ENCODE measurements at places on chromosomes 3 and 15.

DNA sequence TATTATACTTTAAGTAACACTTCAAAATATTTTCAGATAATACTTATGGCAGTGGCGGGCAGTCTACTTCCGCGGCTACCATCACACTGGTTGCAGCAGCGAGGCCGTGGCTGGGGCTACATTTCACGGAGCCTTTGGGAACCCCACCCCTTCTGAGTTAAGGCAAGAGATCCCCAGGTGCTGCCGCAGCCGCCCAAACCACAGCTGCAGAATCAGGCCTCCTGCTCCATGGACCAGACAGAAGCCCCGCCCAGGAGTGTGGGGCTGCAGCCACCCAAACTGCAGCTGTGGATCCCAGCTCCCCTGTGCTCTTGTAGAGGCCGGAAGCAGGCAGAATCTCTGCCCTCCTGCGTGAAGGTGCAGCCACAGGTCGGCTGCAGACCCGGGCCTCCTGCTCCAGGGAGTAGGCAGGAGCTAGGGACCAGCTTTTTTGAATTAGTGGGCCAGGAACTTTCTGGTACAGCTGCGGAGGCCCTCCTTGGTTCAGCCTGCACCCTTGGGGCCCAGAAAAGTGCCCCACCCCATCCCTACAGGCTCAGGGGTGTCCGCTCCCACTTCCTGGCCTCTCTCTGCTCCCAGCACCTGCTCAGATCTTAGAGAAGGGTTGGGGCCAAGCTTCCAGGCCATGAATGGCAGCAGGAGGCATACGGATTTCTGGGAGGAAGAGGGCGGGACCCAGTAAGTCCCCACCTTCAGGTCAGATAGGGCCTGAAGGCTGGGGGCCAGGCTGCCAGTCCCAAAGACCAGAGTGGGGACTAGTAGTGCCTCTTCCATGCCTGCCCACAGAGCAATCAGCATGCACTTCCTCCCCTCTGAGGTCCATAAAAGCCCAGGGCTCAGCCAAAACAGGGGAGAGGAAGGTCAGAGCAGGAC lies 1188.8 kb upstream of the CADM2 start:
- no peak for DNase-seq

GRCh38 chr3:75303741-75304140 lies 360.4 kb upstream of the FRG2C start:
- DNase-seq = no peak

GRCh38 chr15:79408041-79408440 lies 24.1 kb upstream of the MINAR1 start:
- DNase-seq = no peak

DNA sequence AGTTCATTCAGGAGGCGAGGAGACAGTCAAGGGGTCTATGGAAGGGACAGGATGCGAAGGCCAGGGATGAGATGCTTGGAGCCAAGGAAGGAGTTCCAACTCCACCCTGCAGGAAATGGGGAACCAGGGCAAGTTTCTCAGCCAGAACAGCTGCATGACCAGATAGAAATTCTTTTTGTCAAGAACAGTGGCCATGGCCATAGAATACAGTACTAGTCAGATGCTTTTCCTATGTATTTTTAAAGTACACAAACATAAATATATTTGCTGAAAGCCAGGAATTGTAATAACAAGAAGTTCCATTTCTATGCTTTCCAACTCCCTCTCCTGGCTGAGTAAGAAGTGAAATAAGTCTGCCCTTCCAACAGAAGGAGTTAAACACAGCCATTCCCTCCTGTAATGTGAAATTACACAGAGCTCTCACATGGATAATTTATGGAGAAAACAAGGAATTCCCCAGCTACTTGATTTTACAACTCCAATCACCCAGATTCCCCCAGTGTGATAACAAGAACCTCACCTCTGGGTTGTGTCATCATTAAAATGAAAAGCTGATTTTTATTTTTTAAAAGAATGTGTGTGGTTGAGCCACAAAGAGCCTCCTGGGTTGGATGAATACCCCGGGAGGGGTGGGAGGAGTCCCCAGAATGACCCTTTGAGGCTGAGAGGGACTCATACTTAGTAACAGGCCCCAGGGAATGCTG lies 124.6 kb upstream of the ARHGEF3 start:
- no peak for DNase-seq

DNA sequence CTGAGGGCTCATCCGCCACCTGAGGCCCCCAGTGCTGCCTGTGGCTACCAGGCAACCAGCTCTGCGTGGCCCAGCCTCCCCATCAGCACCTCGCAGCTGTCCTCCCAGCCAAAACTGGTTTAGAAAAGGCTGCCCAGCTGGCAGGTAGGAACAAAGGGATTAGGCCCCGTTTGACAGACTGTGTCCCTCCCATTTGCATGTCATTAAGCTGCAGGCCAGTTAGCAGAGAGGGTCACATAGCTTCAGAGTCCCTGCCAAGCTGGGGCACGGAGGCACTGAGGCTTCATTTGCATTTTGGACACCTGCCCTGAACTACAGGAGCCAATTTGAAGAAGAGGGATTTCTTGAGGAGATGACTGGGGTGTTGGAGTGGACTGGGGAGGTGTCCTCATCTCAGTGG lies 177.9 kb downstream of the TLE3 start:
- peak; percentile 22 for DNase-seq

- no peak for DNase-seq
These were observed 8.5 kb upstream of the UBXN7 start for GRCh38 chr3:196440696-196441095.

- peak; percentile 2 for DNase-seq
These were observed 16.9 kb upstream of the PRKCI start for GRCh38 chr3:170205302-170205701.

- DNase-seq = peak; percentile 88
These were observed 11.8 kb downstream of the ANAPC13 start for GRCh38 chr3:134473868-134474546.

DNA sequence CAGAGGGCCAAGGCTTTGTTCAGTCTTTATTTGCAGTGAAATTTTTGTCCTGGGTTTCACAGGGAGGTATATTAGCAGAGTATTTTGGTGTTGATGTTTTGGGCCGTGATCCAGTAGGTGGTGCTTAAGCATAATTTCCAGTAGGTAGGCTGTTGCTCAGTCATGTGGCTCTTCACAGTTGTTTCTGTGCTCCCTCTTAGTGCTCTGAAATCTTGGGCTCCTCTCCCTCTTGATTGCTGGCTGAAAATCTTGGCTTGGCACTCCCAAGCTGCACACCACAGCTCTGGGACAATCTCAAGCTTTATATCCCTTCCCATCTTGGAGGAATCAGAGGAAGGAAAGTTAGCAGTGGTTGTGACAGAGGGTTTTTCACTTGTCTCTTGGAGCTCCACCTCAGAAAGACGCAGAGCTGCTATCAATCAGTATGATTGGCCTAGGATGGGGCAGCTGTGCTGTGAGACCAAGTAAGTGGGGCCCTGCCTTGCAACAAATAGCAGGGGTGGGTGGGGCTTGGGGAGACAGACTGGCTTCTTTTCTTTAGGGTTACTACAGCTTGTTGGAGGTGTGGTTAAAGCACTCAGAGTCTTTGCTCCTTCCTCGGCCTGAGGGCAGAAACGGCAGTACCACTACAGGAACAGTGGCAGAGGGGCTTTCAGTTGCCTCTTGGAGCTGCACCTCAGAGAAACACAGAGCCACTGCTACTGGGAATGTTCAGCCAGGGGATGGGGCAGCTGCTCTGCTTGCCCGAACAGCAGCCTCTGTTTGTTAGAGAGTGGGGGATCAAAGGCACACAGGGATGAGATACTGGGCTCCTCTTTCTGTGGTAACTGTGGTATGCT lies 627.0 kb downstream of the SI start:
- DNase-seq = no peak

DNA sequence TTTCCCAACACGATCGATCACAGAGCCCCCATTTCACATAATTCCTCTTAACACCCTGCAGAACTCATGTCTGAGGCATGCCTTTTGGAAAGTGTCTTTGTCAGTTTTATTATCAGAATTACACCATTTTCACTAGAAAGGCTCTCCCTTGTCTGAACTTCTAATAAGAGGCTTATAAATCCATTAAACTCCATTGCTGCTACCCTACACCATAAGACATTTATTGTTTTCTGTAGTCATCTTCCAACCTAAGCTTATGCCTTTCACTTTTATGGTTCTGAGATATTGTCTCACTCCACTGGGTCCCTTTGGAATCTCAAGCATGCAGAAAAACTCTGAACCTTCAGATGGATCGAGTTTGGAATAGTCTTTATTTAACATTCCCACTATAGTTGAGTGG lies 50.2 kb upstream of the TPM1 start:
- no peak for DNase-seq

DNA sequence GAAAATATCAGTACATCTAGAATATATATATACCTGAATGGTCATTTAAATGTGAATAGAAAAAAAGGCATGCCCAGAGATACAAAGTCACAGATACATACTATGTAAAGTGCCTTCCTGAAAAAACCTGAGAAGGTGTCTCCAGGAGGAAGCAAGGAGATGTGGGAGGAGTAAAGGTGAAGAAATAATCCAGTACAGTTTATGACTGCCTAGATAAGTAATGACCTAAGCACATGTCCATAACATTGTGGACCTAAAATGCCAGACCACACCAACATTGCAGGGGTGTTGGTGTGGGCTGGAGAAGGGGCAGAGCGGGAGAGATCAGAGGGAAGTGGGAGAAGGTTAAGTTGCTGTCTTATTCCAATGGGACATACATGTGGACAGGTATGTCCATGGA lies 226.9 kb downstream of the ZNF621 start:
- no peak for DNase-seq

DNA sequence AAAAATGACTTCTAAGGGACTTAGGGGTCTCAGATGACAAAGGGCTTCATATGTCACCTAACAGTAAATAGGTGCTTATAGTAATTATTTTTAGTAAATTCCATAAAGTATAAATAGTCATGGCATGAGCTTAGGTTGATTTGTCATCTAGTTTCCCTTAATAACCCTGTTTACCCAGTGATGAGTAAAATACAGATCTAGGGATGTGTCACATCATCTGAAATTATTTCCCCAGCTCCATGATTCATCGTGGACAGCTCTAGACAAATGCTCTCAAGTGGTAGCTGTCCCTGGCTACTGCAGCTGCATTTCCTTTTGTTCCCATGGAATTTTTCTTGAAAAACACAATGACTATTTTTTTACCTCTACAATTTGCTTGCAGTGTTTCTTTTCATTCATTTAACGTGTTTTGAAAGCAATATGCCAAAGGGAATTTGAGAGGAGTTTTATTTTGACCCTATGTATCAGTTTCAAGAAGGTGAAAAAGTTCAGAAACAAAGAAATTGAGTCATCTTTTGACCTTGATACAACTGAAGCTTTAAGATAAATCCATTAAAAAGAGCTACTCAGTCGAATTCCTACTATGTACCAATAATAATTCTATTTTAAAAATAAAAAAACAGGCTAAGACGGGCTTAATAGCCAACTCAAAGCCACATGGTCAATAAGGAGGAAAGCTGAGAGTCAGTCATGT lies 241.6 kb downstream of the KCNMB2 start:
- peak; percentile 90 for DNase-seq

DNA sequence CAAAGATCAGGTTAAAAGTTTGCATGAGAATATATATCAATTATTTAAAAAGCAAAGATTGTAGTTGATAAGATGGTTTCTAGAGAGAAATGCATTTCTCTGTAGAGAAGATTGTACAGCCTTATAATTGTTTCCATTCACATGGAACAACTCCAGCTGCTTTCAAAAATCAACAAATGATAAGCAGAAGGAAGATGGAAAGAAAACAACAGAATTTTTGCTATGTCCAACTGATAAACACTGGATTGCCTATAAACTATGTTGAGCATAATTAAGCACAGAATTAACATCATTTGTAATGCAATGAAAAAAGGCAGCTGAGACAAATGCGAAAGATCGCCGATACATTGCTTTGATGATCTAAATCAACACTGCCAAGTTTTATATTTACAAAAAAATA lies 89.0 kb downstream of the C3orf85 start:
- DNase-seq = no peak

- no peak for DNase-seq
These were observed 9.8 kb downstream of the ISG20 start for GRCh38 chr15:88648357-88649214.

- peak; percentile 25 for DNase-seq
These were observed 2.0 kb upstream of the IL20RB start for GRCh38 chr3:136955813-136956212.

- DNase-seq = no peak
These were observed 104.0 kb downstream of the ABHD5 start for GRCh38 chr3:43794776-43795175.

- DNase-seq = peak; percentile 33
These were observed 1.2 kb downstream of the BLOC1S6 start for GRCh38 chr15:45588219-45588875.

GRCh38 chr15:96327155-96327741 lies 3.3 kb upstream of the NR2F2 start:
- DNase-seq = peak; percentile 87

GRCh38 chr3:29576181-29576580 lies 295.3 kb downstream of the RBMS3 start:
- no peak for DNase-seq

- no peak for DNase-seq
These were observed 7.4 kb upstream of the PCOLCE2 start for GRCh38 chr3:142896201-142896755.

GRCh38 chr15:74995779-74996765 lies 709 bp downstream of the SCAMP5 start:
- DNase-seq = no peak

DNA sequence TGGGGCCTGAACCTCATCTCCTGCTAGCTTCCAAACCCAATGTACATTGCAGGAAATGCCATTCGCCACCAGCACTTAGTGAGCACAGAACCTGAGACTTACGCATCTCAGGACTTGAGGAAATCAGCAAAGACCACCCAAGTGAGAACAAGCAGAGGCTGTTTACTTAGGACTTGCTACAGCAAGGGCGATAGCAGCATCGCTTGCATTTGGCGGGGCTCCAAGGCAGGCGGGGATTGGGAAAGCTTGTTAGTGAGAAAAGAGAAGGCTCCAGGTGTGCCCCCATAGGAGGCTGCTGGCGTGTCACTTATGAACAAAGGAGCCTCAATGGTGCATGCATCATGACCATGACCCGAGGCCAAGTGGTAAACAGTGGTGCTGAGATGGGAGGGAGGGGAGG lies 19.7 kb downstream of the SLC6A20 start:
- no peak for DNase-seq

GRCh38 chr3:112327371-112327951 lies 5.5 kb upstream of the CD200 start:
- peak; percentile 66 for DNase-seq

DNA sequence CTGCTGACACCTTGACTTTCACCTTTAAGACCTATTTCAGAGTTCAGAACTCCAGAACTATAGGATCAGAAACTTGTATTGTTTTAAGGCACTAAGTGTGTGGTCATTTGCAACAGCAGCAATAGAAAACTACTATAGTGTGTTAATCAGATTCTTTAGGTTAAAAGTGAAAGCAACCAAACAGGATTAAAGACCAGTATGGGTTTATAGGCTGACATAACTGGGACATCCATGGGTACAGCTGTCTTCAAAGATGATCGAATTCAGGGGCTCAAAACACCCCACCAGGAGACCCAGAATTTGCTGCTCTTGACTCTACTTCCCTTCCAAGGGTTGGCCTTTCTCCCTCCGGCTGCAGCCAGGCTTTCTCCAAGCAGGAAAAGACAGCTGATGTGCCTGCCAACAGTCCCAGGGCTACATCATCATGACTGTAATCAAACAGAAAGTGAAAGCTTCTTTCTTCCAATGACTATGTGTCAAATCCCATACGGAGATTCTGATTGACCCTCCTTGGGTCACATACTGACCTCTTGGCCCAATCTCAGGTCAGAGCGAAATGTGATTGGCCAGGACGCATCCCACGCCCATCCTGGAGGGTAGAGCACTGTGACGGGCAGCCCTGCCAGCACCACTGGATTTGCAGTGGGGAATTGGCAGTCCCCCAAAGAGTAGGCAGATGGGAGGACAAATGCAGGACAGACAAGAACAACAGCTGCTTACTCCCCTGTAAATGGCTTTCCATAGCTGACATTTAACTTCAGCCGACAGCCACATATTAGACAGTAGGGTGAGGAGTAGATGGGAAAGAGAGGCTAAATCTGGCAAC lies 51.4 kb upstream of the RNF7 start:
- DNase-seq = peak; percentile 98
